ENCODE measurements at places on chromosomes 3 and 15. TPM values are rescaled to one million over a fixed set of nuclear protein-coding genes. Genes with fewer than 3 reads are reported as not detected.

The DPPA2 gene
- not detected for total RNA-seq

The GALNT15 gene
- 10.9 TPM for total RNA-seq

DNA sequence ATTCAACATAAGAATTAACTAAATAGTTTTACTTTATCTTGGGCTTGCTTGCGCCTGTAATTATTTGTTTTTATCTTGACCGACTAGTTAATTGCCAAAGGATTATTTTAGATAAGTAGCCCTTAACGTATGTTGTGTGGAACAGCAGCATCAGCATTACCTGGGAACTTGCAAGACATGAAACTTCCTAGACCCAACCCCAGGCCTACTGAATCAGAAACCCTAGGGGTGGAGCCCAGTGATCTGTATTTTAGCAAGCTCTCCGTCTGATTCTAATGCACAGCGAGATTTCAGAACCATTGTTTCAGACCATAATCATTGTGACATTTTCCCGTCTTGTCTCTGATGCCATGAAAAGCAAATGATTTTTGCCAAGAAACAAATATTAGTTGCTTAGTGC lies 31.1 kb downstream of the FILIP1L start:
- no peak for DNase-seq

GRCh38 chr15:78640527-78641101 lies 396 bp downstream of the CHRNB4 start:
- no peak for DNase-seq

Measured in fibroblast of the aortic adventitia (primary cell).